Occipital lobe (tissue), 3 donors: ENCODE measurements at places on chromosomes 7 and 10.

- no peak for DNase-seq
Observed at GRCh38 chr10:47454780-47455058, 29.2 kb downstream of the ANXA8 start.

- DNase-seq, result no peak
Observed at GRCh38 chr10:79285315-79286197, 61.7 kb upstream of the PPIF start.

- peak; percentile 39 for DNase-seq
Observed at GRCh38 chr7:140640727-140641523, at the start of gene DENND2A. Gene DENND2A (minus strand): TSS chr7:140640813. CDS start chr7:140602397, 38,416 bp downstream.

GRCh38 chr10:43453266-43453831 lies 16.4 kb downstream of the ZNF487 start:
- no peak for DNase-seq

DNA sequence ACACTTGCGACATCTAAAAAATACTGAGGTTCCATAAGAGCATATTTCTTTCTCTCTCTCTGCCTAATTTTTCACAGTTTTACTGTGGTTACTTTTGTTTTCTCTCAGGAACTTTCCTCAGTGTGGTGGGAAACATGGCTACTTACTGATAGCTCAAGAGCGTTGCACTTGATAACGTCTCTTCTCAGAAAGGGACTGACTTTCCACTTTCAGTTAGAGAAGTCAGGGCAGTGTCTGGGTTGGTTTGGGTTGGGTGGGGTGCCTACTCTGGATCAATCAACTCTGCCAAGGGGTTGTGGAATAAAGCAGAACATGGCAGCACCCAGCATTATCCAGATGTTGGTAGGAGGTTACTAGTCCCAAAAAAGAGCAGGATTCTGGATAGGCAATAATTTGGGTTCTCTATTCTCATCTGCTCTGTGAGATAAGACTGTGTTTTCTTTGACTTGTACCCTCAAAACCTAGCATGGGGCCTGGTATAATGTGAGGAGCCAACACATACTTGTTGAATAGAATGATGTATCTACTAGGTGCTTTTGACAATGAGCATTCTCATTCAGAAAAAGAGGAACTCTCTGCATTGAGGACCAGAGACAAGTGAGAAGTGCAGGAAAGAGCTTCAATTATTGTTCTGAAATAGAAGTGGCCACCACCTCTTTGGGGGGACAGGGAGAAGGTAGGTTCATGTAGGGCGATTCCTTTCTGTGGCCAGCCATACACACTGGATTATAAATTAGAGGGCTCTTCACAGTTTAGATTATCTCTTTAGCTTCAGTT lies 315.7 kb downstream of the REEP3 start:
- no peak for DNase-seq

GRCh38 chr7:154419344-154419743 lies 367.1 kb downstream of the DPP6 start:
- DNase-seq, result peak; percentile 33

DNA sequence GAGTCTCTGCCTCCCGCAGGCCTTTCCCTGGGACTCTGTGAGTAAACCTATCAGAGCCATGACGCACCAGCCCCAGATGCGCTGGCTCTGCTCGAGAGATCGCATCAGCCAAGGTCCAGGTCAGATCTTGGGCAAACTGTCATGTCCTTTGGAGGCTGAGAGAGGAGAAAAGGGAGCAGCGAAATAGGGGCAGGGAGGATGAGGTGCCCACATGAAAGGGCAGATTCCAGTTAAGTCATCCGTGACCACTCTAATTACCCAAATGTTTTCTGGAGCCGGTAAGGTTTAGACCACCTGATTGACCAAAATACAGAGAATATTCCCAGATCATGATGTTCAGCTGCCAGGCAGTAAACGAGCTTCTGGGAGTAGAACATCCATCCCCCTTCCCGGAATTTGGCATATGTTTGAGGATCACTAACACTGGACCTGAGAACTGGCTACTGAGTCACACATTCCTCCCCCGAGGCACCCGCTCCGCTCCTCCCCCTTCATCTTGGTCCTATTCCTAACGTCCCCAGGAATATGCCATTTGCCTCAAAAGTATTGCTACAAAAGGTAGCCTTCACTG lies 88.0 kb downstream of the FGFR2 start:
- no peak for DNase-seq

DNA sequence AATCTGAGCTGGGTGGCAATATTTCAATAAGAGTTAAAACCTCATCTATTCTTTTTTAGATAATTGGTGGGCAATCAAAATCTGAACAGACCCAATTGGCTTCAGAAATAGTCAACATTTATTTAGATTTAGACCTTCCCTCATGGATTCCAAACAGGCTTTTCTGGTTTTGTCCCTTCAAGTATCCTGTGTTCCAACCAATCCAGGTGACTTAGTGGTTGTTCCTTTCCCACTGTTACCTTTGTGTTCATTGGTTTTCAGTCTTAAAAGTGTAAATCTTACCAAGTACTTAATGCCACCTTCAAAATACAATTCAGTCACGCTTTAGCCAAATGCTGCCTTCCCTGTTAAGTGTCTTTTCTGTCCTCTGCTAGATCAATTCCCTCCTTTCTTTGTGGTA lies 85.9 kb downstream of the AHR start:
- no peak for DNase-seq

GRCh38 chr7:18648849-18649758 lies 153.6 kb downstream of the HDAC9 start:
- no peak for DNase-seq

DNA sequence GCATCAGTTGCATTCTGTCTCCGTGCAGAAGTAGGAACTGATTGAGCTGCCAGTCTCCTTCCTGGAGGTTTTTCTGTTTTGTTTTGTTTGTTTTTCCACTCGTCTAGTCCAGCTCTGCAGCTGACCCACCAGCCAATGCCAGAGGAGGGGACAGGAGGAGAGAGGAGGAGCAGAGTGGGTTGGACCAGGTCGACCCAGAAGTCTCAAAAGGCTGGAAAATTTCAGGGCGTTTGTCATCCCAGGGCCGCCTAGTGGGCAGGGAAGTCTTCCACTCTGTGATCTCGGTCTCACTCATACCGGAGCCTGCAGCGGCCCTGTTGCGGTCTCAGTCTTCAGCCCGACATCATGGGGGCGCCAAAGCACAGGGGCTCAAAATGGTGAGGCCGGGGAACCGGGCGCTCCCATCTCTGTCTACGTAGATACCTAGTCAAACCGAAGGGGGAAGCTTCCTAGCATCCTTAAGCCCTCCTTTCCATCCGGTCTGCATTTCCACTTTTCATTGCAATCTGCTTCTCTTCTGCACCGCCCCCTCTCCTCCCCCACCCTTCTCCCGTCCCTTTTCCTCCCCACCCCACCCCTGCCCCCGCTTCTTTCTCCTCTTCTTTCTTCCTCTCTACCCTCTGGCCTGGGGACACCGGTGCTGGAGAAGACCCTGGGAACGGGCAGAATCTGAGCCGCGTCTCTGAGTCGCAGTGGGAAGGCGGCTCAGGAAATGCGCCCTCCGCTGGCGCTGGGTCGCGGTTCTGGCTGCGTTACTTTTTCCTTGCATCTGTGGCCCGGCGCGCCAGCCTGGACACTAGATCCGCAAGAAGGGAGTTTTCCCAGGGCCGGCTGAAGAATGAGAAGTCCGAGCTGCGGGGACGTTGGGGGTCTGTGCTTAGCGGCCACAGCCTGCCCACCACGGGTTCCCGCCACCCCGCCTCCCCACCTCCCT lies 16.2 kb upstream of the PAX2 start:
- DNase-seq, result no peak

- no peak for DNase-seq
Observed at GRCh38 chr10:127797339-127797738, 60.4 kb downstream of the FOXI2 start.

GRCh38 chr10:77072361-77072835 lies 565.2 kb downstream of the KCNMA1 start:
- DNase-seq, result no peak

DNA sequence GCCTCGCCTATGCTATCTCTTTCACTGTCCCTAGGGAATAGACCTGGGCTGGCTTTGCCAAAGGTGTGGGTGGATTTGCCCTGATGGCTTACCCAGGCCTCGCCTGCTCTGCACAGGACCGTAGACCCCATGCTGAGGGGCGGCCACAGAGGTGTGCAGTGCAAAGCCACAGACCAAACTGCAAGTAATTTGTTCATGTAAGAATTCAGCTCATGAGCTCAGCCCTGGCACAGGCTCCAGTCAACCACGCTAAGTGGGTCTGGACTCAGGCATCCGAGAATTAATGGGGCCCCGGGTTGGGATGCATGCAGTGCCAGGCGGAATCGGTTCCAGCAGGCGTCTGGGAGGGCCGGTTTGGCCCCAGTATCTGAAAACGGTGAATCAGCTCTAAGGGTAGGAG lies 445.2 kb downstream of the DNAJB6 start:
- DNase-seq, result no peak

DNA sequence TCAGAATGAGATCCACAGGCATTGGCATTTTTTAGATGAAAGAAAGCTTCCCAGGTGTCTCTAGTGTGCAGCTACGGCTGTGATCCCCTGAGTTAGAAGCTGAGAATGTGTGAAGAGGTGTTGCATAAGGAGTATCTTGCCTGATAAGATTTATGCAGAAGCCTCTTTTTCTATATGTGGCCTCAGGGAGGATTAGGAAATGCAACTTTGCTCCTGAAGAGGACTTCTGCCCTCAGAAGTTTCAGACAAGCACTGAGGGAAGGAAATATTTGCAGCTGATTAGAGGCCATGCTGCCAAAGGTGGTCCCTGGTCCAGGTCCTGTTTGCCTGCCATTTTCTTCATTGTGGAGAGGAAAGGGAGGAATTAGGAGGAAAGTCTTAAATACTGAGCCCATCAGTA lies 551.8 kb downstream of the PHTF2 start:
- no peak for DNase-seq

DNA sequence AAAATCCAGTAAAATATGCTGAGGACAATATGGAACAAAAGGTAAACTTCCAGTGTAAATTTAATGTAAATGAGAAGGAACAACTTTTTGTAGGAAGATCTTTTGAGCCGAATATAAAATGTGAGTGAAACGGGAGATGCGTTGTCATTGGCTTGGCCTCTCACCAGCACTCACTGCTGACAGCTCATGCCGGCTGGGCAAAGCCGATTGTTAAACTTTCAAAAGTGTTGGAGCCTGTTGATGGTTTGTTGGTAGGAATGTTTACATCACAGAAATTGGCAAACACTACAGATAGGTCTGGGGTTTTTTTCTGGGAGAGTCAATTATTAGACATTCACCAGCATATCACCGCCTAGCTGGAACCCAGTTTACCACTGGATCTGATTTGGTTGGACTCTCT lies 6.1 kb downstream of the PSTK start:
- DNase-seq, result no peak

DNA sequence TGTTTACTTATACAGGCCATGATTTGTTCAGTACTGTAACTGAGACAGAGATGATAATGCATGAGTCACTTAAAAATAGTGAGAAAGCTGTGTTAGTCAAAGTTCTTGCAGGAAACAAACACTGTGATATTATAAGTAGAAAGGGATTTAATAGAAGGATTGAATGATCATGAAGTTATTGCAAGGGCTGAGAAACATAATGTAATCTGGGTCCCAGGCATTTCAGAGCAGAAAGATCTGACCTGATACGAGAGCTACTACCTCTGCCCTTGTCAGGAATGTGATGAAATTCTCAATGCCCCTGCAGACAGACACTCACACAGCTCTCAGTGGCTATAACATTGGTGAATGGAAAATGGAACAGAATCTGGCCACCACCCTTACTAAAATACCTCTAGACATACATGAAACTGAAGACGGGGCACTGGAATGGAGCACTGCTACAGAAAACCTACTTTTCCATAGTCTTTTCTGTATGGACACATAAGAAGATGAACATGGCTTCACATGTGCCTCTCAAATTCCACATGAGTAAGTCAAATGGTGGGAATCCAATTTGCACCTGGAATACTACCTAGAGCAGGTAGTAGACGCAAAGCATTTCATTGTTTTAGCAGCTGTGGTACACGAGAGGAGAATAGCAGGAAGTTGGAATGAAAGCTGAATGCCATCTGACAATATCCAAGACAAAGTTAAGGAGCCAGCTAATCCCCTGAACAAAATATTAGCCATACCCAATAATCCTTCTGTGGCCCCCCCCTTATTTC lies 19.1 kb upstream of the VWDE start:
- no peak for DNase-seq

GRCh38 chr10:110568055-110568735 lies 700 bp downstream of the SMC3 start:
- DNase-seq, result peak; percentile 62

DNA sequence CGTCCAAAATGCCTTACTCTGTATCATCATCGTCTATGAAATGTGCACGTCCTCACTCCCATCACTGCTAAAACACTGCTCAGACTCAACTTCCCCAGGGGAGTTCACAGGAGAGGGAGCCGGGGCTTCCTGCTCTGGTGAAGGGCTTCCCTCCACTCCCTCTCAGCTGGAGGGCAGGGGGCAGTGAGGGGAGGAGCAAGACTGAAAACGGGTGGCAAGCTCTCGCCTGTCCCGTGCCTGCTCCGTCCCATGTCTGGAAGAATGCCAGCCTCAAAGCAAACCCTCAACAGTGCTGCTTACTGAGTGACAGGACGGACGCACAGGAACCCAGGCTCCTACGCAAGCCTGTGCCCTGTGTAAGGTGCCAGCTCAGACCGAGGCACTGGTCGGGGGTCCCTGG lies 25.1 kb downstream of the PRKAG2 start:
- no peak for DNase-seq
